Smooth muscle cell of trachea (primary cell): ENCODE measurements at places on chromosomes 4 and X. TPM values are rescaled to one million over a fixed set of nuclear protein-coding genes. Genes with fewer than 3 reads are reported as not detected.

The PPP2R2C gene
- total RNA-seq = 0.15 and 0.17 TPM in 2 replicates

The PCDH11X gene
- not detected in 2 replicates for total RNA-seq

The SULT1B1 gene
- total RNA-seq = under 0.01 and 0.15 TPM in 2 replicates

The GABRE gene
- 1.3 and 11.7 TPM in 2 replicates for total RNA-seq

The MAGIX gene
- total RNA-seq = 2.8 and 5.5 TPM in 2 replicates

The TRIM60 gene
- not detected in 2 replicates for total RNA-seq

The CXorf49 gene
- not detected in 2 replicates for total RNA-seq

The UVSSA gene
- 13.4 and 15.4 TPM in 2 replicates for total RNA-seq

The SYNPO2 gene
- 2.0 and 6.5 TPM in 2 replicates for total RNA-seq

The SSX2B gene
- total RNA-seq = not detected in 2 replicates

The GPRASP1 gene
- 4.2 and 5.6 TPM in 2 replicates for total RNA-seq

The SPINK2 gene
- total RNA-seq = not detected in 2 replicates

The IL2RG gene
- total RNA-seq = not detected in 2 replicates

The CPZ gene
- 0.58 and 5.5 TPM in 2 replicates for total RNA-seq

The REST gene
- total RNA-seq = 26.0 and 34.0 TPM in 2 replicates

The MFAP3L gene
- 1.5 and 1.7 TPM in 2 replicates for total RNA-seq

The GPRASP2 gene
- total RNA-seq = 27.3 and 27.9 TPM in 2 replicates

The JCHAIN gene
- total RNA-seq = 3.6 and 5.8 TPM in 2 replicates

The DCAF4L1 gene
- total RNA-seq = under 0.01 and 0.17 TPM in 2 replicates

The PPARGC1A gene
- 1.5 and 1.7 TPM in 2 replicates for total RNA-seq

The AFF2 gene
- under 0.01 TPM in 1 of 2 replicates, not detected in the other for total RNA-seq

The NSG1 gene
- total RNA-seq = 0.58 and 1.5 TPM in 2 replicates

The MAGEB1 gene
- not detected in 2 replicates for total RNA-seq

The TMPRSS11E gene
- not detected in 2 replicates for total RNA-seq

The UCP1 gene
- total RNA-seq = not detected in 2 replicates

The SYTL5 gene
- 1.0 and 2.8 TPM in 2 replicates for total RNA-seq

The ZNF718 gene
- 5.1 and 6.1 TPM in 2 replicates for total RNA-seq
